Stimulated activated CD8-positive, alpha-beta memory T cell treated with anti-CD3 and anti-CD28 coated beads, Interleukin-4, amount 100 ng/mL, for 4 hours (primary cell): ENCODE measurements at places on chromosomes 16 and 17.

- DNase-seq: no peak
These were observed 6.0 kb upstream of the GLIS2 start for GRCh38 chr16:4309833-4310266.

DNA sequence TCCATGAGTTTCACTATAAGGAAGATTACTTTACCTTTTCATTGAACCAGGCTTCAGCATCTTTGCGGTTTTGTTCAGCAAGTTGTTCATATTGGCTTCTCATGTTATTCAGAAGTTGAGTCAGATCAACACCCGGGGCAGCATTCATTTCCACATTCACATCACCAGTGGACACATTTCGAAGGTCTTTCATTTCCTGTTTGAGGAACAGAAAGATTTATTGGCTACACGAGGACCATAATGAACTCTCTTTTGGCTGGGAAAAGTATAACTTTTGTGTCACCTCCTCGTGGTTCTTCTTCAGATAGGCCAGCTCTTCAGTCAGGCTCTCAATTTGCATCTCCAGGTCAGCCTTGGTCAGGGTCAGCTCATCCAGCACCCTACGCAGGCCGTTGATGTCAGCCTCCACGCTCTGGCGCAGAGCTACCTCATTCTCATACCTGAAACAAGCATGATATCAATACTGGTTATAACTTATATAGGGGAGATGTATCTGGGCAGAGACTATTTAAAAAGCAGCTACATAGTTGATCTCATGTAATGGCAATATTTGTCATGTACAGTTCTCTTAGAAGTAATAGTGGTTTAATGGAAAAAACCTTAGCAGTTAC is 2.1 kb downstream of the KRT10 start:
- DNase-seq: no peak

- no peak for DNase-seq
These were observed 21.5 kb downstream of the G6PC3 start for GRCh38 chr17:44092051-44092450.

DNA sequence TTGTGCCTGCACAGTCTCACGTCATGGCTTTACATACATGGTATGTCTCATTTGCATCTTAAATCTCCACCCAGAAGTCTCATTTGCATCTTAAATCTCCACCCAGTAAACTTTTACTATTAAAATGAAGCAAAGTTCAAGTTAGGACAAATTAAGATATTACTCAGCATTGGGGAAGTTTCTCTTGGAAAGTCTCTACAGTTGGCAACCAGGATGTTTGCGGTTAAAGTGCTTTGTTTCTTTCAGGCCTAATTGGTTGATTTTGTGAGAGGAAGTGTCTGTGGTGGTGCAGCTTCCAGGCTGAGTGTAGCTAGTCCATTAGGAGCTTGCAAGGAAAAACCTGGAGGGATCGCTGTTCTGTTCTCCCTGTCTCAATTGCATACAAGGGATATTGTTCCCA is 1373.3 kb upstream of the GOT2 start:
- DNase-seq: no peak

DNA sequence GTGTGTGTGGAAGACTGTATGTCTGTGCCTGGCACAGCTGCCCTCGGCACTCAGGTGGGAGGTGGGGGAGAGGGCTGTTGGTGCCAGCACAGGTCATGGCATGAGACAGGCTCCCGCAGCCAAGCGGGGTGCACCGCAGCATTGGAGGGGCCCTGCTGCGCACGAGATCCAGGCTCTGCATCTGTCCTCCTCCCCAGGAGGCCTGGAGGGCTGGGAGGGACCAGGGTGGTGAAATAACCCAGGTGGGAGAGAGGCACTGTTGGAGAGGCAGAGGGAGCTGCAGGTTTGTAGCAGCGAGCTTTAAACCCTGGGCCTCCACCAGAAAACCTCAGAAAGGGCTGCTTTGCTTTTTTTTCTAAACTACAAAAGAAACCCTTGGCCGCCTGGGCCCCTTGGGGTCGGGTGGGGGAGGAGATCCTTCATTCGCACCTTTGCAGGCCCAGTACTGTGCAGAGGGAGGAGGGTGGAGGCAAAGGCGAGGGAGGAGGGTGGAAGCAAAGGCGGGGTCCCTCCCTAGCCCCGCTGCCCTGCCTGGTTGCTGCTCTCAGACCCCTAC is 241.7 kb downstream of the SEC14L1 start:
- DNase-seq: no peak

GRCh38 chr17:8365143-8365542 is 11.4 kb downstream of the KRABD2 start:
- DNase-seq: no peak

GRCh38 chr16:83779886-83780285 is 27.9 kb upstream of the HSBP1 start:
- DNase-seq: no peak

DNA sequence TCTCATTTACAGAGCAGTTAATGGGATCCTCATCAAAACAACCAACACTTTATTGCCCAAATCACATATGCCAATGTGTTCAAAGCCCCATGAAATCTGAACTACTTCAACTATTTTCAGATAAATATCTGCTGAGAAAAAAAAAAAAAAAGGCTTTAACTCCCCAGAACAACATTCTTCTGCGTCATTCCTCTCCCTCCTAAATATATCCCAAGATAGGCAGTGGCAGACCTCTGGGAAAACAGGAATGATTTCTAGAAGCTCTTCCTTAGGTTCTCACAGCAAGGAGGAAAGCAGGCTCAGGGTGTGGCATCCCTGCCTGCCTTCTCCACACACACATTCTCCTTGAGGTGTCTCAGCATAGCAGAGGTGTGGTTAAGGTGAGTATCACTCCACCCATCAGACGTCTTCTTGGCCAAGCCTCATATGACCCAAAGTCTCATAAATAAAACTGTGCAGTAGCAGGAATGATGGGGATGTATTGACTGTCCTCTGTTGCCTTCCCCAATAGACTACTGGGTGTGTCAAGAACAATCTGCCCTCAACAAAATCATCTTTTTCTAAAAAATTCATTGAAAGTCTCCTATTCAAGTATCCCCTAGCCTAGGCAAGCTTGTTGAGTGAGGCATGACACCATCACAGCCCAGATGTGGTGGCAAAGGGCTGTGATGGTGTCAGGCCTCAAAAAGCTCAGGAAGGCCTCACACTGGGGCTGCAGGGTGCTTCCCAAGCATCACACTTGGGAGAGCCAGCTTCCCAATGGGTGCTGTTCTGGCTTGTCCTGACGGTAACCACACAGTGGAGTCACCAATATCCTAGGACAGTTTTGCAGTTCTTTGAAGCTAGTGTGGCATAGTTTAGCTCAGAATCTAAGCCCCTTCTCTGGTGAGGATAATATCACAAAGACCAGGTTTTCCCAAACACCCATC is 135.4 kb upstream of the SOX9 start:
- no peak for DNase-seq

DNA sequence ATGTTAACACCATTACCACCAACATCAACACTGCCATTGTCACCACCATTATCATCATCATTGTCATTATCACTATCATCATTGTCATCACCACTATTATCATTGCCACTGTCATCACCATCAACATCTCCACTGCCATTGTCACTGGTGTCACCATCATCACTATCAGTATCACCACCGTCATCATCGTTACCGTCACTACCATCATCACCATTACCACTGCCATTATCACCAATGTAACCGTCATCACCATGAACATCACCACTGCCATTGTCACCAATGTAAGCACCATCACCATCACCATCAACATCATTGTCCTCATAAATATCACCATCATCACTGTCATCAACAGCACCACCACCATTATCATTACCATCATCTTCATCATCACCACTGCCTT is 633.2 kb upstream of the EEF2KMT start:
- DNase-seq: no peak

DNA sequence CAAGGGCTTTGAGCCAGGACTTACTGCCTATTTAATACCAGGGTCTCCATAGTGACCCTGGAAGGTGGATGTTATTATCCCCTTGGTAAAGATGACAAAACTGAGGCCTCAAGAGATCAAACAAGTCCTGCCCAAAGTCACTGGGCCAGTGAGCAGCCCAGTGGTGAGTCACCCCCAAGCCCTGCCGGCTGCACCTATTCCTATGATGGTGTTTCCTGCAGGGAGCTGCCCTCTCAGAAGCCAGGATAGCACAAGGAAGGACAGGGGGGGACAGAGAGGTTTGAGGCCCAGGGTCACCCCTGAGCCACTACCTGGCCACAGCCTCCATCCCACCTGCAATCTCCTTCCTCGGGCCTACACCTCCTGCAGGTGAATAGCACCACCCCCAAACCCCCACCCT is 90.9 kb downstream of the SDK2 start:
- DNase-seq: no peak

- DNase-seq: no peak
These were observed 43.2 kb downstream of the SOCS1 start for GRCh38 chr16:11212798-11213196.

- no peak for DNase-seq
These were observed 84.9 kb downstream of the CYB561 start for GRCh38 chr17:63361182-63361581.

GRCh38 chr16:3152027-3152276 is 17.1 kb downstream of the ZNF213 start:
- no peak for DNase-seq

GRCh38 chr16:88008840-88009239 is 57.6 kb downstream of the BANP start:
- no peak for DNase-seq

- no peak for DNase-seq
These were observed 53.9 kb downstream of the OR1D5 start for GRCh38 chr17:3009411-3009920.

GRCh38 chr17:61161615-61162134 is 238.0 kb upstream of the TBX2 start:
- no peak for DNase-seq
